Amygdala (tissue), 56 donors: ENCODE measurements at places on chromosomes 3 and 15.

DNA sequence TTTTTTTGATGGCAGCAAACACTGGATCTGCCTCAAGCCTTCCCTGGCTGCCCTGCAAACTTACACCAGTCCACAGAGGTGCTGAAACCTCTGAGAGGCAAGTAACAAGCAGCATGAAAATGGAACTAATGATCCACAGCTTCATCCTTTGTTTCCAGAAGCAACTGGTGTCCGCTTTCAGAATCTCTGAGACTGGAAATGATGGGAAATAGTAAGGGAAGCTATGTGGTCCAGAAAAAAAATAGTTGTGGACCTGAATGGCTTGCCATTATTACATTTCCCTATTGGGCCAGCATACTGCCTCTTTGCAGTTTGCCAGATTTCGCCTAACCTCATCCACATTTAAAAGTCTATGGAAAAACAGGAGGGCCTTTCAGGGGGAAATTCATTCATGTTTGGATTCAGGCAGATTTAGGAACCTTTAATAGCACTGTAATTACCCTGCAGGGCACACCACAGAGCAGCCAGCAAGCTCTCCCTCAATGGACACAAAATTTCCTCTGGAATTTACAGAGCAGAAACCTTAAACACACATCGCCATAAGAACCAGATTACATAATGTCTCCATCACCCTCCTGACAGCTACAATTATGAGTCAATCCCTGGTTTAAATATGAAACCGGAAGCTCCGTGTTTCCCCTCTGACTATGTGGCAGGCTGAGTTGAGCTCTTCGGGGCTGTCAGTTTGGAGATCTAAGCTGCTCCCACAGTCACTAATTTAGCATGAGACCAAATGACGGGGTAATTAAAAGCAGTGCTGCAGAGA lies 134.4 kb downstream of the TMCO5A start:
- no peak for DNase-seq

GRCh38 chr15:56040081-56041035 lies 46.9 kb upstream of the NEDD4 start:
- DNase-seq: no peak

- no peak for DNase-seq
Observed at GRCh38 chr15:100159436-100159835, 182.3 kb downstream of the ADAMTS17 start.

DNA sequence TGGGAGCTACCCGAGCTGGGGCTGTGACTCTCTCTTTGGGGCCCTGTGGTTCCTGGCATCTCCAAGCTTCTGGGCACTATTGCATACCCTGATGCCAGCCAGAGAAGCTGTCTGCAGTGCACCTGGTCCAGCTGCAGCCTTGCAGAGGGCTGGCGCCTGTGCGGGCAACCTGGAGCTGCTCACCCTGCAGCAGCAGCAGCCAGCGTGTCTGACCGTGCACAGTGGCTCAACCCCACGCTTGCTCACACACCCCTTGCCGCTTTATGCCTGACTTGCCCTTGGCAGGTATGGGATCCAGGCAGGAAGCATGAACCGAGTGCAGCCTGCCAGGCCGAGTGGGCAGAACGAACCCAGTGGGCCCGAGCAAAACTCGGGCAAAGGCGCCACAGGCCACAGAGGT lies 69.9 kb downstream of the GLB1 start:
- no peak for DNase-seq

- DNase-seq: no peak
Observed at GRCh38 chr3:124520970-124521369, 209.3 kb upstream of the UMPS start.

GRCh38 chr3:120393761-120394160 lies 44.6 kb upstream of the LRRC58 start:
- DNase-seq: no peak

GRCh38 chr3:55180936-55181535 lies 253.2 kb upstream of the LRTM1 start:
- no peak for DNase-seq

GRCh38 chr3:64225695-64226499 lies 631 bp upstream of the PRICKLE2 start:
- DNase-seq: no peak

GRCh38 chr3:22315925-22316324 lies 564.9 kb upstream of the ZNF385D start:
- no peak for DNase-seq

- DNase-seq: no peak
Observed at GRCh38 chr15:68699124-68699880, 120.5 kb downstream of the CORO2B start.

DNA sequence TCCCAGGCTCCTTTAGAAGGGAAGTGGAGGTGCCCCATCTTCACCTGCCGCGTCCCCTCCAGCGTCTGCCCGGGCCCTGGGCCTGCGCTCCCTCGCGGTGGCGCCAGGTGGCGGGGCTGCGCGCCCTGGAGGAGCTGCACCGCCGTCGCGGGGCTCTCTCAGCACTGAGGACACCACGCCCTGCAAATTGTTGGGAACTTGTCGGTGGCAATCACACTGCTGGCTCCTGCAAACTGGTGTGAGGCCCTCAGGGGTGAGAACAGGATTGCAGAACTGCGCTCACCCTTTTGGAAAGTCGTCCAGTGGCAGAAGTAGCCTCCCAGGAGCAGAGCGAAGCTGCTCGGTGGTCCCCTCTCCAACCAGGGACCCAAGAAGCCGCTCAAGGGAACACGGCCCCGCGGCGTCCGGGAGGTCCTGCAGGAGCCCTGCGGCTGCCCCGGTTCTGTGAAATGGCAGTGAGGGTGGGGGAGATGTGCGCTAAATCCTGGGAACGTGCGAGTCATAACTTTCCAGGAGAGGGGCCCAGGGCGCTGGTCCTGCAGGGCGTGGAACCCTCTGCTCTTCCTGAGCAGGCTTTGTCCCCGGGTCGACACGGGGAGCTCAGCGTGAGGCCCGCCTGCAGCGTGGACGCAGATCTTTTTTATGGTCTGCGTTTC lies 995 bp upstream of the LRRK1 start:
- peak; percentile 33 for DNase-seq
